ENCODE measurements at places on chromosomes 12 and 14. TPM values are rescaled to one million over a fixed set of nuclear protein-coding genes. Genes with fewer than 3 reads are reported as not detected.

DNA sequence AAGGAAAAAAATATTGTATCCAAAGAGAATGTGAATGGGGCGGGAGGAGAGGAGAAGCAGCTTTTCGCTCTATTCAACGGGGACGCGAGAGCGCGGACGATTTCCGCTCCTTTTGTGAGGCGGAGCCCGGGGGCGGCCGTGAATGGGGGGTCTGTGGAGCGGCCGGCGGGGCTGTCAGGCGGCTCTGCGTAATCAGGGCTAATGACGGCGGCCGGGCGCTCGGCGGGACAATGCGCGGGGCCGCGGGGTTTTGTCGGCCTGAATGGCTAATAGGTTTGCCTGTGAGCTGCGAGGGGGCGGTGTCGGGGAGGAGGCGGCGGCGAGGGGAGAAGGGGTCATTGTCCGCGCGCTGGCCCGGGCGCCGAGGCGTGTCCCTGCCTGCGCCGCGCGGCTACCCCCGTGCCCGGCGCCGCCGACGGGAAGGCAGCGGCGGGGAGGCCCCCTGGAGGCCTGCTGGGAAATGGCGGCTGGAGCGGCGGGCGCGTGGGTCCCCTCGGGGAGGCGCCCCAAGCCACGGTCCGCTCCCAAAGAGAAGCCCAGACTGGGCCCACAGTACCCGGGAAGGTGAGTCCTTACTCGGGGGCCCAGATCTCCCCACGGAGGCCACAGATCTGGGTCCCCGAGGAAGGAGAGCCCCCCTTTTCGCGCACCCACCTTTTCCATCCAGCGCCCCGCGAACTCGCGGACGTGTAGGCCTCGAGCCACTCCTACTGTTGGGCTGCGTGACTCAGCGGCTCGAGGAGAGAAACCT is 6.0 kb downstream of the SIX6 start:
- peak; percentile 41 for DNase-seq
- no peak overlapping the region for H3K27ac ChIP-seq
- no peaks in the 10 kb centered on the region for H3K36me3 ChIP-seq
- peak overlapping the region; percentile 74 for H3K4me3 ChIP-seq
- H3K4me1 ChIP-seq, result no peaks in the 10 kb centered on the region

DNA sequence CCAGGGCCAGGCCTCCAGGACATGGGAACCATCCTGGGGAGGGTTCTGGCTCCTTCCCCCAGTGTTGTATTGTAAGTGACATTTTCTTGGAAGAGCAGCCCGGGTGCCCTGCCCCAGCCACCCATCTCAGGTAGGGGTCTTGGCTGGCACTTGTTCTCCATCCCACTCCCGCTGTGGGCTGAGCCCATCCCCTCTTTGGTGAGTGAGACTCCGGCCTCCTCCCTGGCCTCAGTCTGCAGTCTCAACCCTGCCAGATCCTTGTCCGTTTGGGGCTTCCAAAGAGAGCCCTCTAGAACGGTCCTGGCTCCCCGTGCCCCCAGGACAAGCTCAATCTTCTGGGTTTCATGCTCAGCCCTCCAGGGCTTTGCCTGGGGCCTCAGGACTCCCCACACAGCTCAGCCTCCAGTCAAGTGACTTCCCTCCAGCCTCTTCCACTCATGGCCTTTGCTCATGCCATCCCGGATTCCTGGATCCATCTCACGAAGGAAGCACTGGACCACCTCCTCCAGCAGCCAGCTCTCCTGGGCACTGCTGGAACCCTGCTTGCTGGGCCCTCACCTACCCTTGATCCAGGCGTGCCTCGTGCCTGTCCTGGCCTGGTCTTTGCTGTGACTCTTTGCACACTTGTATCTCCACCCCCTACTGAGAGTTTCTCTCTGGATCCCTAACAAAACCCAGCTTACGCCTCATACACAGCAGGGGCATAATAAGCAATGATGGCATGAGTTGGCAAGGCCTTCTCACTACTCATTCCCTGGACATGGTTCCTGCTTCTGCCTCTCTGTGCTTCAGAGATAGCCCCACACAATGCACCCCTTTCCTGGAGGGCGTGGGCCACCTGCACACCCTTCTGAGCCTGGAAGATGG is 297.4 kb upstream of the RTL1 start:
- no peaks in the 10 kb centered on the region for H3K4me1 ChIP-seq
- DNase-seq, result no peak
- no peak overlapping the region for H3K27ac ChIP-seq
- H3K36me3 ChIP-seq, result no peaks in the 10 kb centered on the region

- H3K27ac ChIP-seq, result no peak overlapping the region
- no peaks in the 10 kb centered on the region for H3K27me3 ChIP-seq
- H3K4me1 ChIP-seq, result no peaks in the 10 kb centered on the region
- DNase-seq, result no peak
- H3K36me3 ChIP-seq, result no peaks in the 10 kb centered on the region
Measured at GRCh38 chr12:91110311-91110924, 876 bp downstream of the LUM start.

GRCh38 chr12:27337376-27337775 is 4.7 kb downstream of the BMAL2 start:
- peak; percentile 34 for DNase-seq
- no peaks in the 10 kb centered on the region for H3K27me3 ChIP-seq
- H3K27ac ChIP-seq, result no peak overlapping the region
- no peaks in the 10 kb centered on the region for H3K36me3 ChIP-seq

C12orf54 gene
- total RNA-seq, result not detected

- DNase-seq, result no peak
- no peak overlapping the region for H3K27ac ChIP-seq
- no peaks in the 10 kb centered on the region for H3K4me1 ChIP-seq
- H3K4me3 ChIP-seq, result no peak overlapping the region
- no peaks in the 10 kb centered on the region for H3K36me3 ChIP-seq
Measured at GRCh38 chr12:1929985-1930802, 11.7 kb upstream of the CACNA2D4 start.

SOX5 gene
- 76.4 TPM for total RNA-seq

GRCh38 chr12:52534482-52534881 is 14.3 kb upstream of the KRT5 start:
- H3K27me3 ChIP-seq, result peaks cover 20% of the 10 kb centered on the region
- no peak overlapping the region for H3K4me3 ChIP-seq
- no peaks in the 10 kb centered on the region for H3K36me3 ChIP-seq
- no peaks in the 10 kb centered on the region for H3K4me1 ChIP-seq
- no peak overlapping the region for H3K27ac ChIP-seq

DNA sequence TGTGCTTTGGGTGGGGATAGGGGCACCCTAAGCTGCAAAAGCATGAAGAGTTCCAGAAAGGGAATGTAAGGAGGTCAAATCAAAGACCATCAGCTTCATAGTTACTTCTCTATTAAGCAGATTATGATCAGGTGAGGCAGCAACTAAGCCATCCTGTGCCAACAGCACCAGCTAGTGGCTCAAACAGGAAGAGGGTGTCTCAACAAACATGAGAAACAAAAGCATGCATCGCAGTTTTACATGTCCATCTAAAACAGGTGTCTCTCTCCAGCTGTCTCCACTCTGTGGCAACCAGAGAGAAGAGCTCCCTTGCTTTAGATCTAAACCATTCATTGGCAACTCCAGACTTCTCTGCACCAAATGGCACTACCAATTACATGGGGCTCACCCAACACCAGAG is 52.9 kb downstream of the ACTN1 start:
- no peak for DNase-seq
- H3K4me1 ChIP-seq, result peaks cover 81% of the 10 kb centered on the region
- no peaks in the 10 kb centered on the region for H3K27me3 ChIP-seq
- H3K27ac ChIP-seq, result no peak overlapping the region
- H3K36me3 ChIP-seq, result peaks cover 56% of the 10 kb centered on the region

KLHDC1 gene
- total RNA-seq, result not detected

GRCh38 chr14:64746298-64747250 is 42.4 kb downstream of the PLEKHG3 start:
- H3K27ac ChIP-seq, result no peak overlapping the region
- no peaks in the 10 kb centered on the region for H3K4me1 ChIP-seq
- H3K36me3 ChIP-seq, result peaks cover 10% of the 10 kb centered on the region
- H3K27me3 ChIP-seq, result no peaks in the 10 kb centered on the region

DNA sequence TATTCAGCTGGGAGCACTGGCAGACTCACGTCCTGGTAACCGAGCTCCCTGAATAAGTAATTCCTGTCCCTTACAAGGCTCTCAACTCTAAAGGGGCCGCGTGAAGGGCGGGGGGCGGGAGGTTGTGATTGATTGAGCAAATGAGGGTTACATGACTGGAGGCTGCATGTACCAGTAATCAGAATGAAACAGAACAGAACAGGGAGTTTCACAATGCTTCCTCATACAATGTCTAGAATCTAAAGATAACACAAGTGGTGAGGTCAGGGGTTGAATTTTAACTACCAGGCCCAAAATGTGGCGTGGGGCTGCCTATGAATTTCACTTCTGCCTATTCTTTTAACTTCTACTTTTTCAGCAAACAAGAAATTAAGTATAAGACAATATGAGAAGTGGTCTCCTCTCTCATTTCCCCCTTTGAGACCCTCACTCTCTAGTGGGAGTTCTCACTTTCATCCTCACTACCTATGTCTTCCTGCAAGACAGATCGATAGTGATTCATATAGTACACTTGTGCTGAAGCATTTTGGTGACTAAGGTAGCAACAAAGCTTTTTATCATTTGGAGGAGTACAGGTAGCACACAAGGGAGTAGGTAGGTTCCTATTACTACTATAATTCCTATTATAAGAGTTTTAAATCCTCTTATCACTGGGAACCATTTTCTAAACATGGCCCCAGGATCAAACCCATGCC is 239.8 kb downstream of the KTN1 start:
- no peak overlapping the region for H3K4me3 ChIP-seq
- no peaks in the 10 kb centered on the region for H3K27me3 ChIP-seq
- H3K4me1 ChIP-seq, result no peaks in the 10 kb centered on the region
- no peak for DNase-seq

All from HepG2 (cell line).